Amniotic stem cell (primary cell): ENCODE measurements at places on chromosomes 16 and 17.

GRCh38 chr16:66874079-66874775, 6.1 kb upstream of the PDP2 start:
- DNase-seq = no peak

DNA sequence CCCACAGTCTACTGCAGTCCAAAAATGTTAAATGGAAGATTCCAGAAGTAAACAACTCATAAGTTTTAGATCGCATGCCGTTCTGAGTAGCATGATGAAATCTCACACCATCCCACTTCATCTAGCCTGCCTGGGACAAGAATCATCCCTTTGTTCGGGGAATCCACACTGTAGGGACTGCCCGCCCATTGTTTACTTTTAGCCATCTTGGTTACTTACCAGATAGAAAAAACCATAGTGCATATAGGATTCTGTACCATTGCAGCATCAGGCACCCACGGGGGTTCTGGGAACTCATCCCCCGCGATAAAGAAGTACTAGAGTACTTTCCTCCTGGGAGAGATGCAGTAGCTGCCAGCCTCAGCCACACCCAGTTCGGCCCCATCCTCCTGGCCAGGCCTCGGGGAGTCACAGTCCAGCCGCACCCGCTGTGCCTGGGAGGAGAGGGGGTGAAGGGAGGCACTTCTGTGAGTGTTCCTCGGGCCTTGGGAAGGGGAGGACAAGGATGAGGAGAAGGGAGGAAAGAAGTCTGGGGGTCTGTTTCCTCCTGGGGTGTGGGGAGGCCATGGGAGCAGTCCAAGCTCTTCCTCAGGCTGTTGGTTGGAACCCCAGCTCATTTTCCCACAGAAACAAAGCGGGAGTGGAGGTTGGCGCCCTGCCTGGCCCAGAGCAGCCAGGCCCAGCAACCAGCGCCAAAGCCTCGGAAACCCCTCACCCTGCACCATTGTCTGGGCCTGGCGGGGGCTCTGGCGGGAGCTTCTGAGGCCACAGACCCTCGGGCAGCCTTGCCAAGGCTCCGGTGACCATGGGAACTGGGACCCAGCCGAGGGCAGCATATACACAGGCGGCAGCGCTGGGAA, 8.9 kb downstream of the TRIM47 start:
- DNase-seq = no peak

GRCh38 chr17:43468691-43469139, 15.1 kb upstream of the DHX8 start:
- DNase-seq = peak; percentile 54

DNA sequence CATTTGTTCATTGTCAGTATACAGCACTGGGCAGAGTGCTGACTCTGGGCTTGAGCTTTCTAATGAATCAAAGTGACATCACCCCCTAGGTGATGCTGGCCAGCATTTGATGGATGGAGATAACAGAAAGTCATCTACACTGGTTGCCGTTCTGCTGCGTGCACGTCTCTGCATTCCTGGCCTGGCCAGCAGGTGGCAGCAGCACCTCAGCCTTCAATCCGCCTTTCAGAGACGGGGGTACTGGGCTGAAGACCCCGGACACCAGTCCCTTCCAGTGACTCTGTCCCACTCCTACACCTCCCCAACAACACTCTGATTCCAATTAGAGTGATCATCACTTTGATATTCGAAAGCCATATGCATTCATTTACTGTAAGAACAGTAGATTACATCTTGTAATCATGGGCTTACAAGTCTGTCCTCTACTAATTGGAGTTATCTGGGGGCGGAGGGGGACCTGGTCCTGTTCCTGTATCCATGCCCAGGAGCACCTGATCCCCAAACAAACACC, 6.0 kb downstream of the CPSF4L start:
- no peak for DNase-seq

- no peak for DNase-seq
Observed at GRCh38 chr17:42284566-42284965, 3.7 kb upstream of the STAT5A start.

- DNase-seq = no peak
Observed at GRCh38 chr16:57029161-57030160, 40.1 kb downstream of the NLRC5 start.

GRCh38 chr17:1916963-1917715, 87.3 kb downstream of the RPA1 start:
- DNase-seq = no peak

GRCh38 chr17:66313995-66314659, 11.7 kb downstream of the PRKCA start:
- DNase-seq = no peak

GRCh38 chr16:75102595-75102994, 14.0 kb downstream of the LDHD start:
- DNase-seq = no peak

GRCh38 chr16:983044-984030, 1.8 kb downstream of the SOX8 start:
- DNase-seq = no peak
